ENCODE measurements at places on chromosomes 7 and 10.
A peak's percentile ranks its signal among the peaks of the same experiment; 100 is the strongest.

DNA sequence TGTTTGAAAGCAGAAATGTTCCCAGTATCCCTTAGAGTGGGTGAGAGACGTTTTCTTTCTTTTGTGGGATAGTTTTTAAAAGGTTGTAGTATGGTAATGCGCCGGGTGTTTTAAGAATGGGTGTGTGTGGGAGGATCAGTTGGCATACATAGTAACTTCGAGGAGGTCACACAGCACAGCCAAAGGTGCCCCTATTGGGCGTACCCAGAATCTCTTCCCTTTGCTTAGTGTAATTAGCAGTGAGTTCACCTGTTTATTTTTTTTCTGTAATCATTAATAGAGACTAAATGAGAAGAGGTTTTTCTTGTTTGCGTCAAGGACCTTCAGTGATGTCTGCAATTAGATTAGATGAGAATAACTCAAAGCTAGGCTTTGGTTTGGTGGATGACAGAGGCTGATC is 1.5 kb downstream of the PLEKHA8 start:
- no peak for DNase-seq

- no peak for DNase-seq
Observed at GRCh38 chr7:139714163-139714901, 63.5 kb downstream of the HIPK2 start.

GRCh38 chr10:113539789-113540188 is 13.1 kb upstream of the HABP2 start:
- DNase-seq: peak; percentile 43

- DNase-seq: no peak
Observed at GRCh38 chr7:137986252-137987017, 15.5 kb downstream of the CREB3L2 start.

GRCh38 chr7:10756981-10757380 is 216.7 kb upstream of the PHF14 start:
- DNase-seq: no peak

- no peak for DNase-seq
Observed at GRCh38 chr7:13933091-13933490, 56.4 kb downstream of the ETV1 start.

DNA sequence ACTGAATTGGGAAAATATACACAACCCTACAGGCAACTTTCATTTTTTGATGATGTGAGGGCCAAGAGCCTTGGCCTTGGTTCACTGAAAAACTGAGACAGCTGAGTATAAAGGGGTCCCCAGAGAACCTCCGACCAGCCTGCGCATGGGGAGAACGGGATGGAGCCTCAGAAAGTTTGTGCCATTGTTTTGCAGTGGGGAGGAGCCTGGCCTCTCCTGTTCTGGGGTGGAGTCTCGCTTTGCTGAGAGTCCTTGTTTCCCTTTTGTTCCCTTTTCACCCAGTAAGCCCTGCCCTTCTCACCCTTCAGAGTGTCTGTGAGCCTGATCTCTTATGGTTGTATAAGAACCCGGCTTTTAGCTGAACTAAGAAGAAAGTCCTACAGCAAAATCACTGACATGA is 193.2 kb upstream of the AKR1E2 start:
- DNase-seq: no peak

- no peak for DNase-seq
Observed at GRCh38 chr10:13563481-13564445, 23.0 kb upstream of the PRPF18 start.

DNA sequence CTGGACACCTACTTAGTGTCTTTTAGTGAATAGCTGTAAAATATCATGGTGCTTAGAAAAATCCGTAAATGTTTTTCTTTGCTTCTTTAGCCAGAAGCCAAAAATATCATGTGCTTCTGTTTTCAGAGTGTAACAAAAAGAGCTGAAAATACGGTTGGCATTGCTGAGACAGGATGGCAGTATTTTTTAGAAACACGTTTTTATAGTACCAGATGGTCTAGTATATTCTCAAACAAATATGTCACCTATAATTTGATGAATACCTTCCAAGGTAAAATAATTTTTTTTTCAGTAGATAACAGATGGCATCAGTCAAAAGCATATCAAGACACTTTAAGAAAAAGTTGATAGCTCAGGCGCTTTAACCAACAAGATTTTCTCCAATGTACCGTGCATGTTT is 326.6 kb downstream of the PHF14 start:
- DNase-seq: no peak

All from A673 (cell line).